ENCODE measurements at places on chromosomes 5 and 9. TPM values are rescaled to one million over a fixed set of nuclear protein-coding genes. Genes with fewer than 3 reads are reported as not detected.

IRX4 gene
- polyA plus RNA-seq, result not detected

SHOC1 gene
- polyA plus RNA-seq, result 0.09 TPM

BTF3 gene
- polyA plus RNA-seq, result 602 TPM

PPP1R26 gene
- 3.4 TPM for polyA plus RNA-seq

TMEM141 gene
- polyA plus RNA-seq, result 59.4 TPM

IFNB1 gene
- polyA plus RNA-seq, result not detected

PRSS3 gene
- 48.2 TPM for polyA plus RNA-seq

Data from GM23248 (cell line).